ENCODE measurements at places on chromosomes 5 and 9. TPM values are rescaled to one million over a fixed set of nuclear protein-coding genes. Genes with fewer than 3 reads are reported as not detected.

The GDA gene
- 30.1 TPM for total RNA-seq

The EQTN gene
- 0.53 TPM for total RNA-seq

The RLN2 gene
- total RNA-seq, result 0.32 TPM

- no peak for DNase-seq
Measured at GRCh38 chr9:125538092-125538473, 168.9 kb downstream of the MAPKAP1 start.

GRCh38 chr9:79477241-79477840 is 94.4 kb upstream of the TLE4 start:
- DNase-seq, result peak; percentile 16

DNA sequence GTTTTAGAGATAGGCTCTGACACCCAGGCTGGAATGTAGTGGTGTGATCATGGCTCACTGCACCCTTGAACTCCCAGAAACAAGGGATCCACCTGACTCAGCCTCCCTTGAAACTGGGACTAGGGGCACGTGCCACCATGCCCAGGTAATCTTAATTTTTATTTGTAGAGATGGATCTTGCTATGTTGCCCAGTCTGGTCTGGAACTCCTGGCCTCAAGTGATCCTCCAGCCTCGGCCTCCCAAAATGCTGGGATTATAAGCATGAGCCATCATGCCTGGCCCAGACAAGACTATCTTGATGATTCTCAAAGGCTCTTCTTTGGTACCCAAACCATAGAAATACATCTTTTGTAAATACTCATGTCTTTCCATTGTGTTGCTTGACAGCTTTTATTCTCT is 10.8 kb downstream of the OSMR start:
- no peak for DNase-seq

DNA sequence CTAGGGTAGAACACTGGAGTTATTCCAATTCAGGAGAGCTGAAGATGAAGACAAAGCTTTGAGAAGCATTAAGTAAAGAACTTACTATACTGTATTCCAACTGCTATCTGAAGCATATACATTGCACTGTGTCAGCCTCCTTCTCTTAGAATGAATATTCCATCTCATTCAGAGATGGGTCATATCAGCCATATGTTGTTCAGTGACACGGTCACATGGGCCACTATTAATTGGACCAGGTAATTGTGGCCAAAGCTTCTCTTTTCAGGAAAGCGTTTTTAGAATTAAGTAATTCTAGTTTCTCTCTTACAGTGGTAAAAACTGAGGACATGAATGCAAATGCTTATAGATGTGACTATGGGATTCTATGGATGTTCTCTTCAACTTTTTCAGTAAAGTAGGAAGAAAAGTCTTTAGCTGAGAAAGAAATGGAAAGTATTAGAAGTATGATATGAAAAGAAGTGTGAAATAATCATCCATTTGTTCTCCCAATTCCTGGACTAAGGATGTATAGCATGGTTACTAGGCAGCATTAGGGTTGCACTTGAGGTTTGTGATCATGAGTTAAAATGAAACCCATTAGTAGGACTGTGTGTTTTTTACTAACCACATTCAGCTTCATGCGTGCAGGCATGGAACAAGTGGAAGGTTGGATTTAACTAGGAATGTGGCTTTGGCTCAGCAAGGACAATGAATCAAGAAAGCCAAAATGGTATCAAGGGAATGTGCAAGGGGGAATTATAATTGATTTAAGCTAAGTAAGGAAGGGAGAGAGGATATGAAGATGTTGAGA is 40.9 kb downstream of the CETN3 start:
- DNase-seq, result no peak

- DNase-seq, result no peak
Measured at GRCh38 chr5:115600766-115601165, 1.5 kb downstream of the TICAM2 start.

GRCh38 chr5:151571270-151572173 is 19.6 kb downstream of the FAT2 start:
- no peak for DNase-seq

- DNase-seq, result peak; percentile 38
Measured at GRCh38 chr5:170338933-170339779, 41.6 kb upstream of the LCP2 start.

DNA sequence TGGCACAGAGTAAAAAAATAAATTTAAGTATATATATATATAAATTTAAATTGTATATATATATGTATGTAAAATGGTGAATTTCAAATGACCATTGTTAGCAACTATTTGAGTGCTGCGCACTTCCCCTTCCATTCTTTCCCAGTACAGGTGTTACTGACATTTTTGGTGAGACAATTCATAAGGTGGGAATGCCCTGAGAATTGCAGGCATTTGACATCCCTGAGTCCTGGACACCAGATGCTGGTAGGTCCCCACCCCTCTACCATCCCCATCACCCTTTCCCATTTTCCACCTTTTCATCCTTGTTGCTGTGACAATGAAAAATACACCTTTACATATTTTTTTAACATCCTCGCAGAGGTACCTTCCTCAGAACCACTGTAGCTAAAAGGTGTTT is 91.6 kb downstream of the SLC1A3 start:
- DNase-seq, result no peak

DNA sequence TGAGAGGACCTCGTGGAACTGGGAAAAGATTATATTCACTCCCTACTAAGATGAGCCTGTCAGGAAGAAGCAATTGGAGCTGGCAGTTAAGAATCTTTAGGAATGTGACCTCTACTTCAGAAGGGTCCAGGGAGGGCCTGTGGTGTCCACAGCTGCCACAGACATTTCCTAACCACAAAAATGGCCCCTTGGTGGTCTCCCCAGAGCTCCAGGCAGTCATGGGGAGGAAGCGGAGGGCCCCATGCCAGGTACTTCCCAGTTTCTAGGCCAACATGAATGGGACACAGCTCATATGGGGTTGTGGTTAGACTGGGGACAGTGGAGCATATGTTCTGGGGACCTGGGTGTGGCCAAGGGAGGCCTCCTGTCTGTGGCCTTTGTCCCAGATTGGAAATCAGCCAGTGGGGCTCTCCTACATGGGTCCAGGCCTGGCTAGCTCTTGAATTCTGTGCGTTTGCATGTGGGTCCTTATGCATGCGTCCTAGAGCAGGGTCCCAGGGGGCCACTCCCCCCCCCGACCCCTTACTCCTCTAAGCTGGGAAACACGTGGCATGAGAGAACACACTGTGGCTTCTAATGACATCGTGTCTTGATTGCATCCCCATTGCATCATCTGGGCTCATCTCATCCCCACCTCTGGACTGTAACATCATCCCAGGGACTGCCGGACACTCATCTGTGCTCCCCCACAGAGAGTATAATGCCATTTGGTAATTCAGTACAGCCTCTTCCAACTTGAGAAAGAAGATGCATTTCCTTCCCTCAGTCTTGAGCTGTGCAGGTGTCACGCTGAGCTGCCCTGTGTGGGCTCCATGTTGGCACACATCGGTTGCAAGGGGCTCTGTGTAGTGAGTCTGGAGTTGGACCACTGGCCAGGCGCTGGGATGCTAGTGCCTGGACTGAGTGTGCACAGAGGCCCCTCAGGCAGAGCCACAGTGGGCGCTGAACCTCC is 31.3 kb downstream of the IRF1 start:
- peak; percentile 54 for DNase-seq

GRCh38 chr5:146706321-146706972 is 172.1 kb downstream of the PPP2R2B start:
- DNase-seq, result no peak

Data from mucosa of descending colon (tissue), 3 donors.